ENCODE measurements at places on chromosomes 2 and 18.

- DNase-seq: no peak
These were observed 127.6 kb downstream of the TDRD15 start for GRCh38 chr2:21251216-21251980.

GRCh38 chr18:60684843-60685513 lies 312.4 kb upstream of the MC4R start:
- DNase-seq: no peak

GRCh38 chr18:62578980-62579511 lies 56.2 kb downstream of the ZCCHC2 start:
- DNase-seq: no peak

DNA sequence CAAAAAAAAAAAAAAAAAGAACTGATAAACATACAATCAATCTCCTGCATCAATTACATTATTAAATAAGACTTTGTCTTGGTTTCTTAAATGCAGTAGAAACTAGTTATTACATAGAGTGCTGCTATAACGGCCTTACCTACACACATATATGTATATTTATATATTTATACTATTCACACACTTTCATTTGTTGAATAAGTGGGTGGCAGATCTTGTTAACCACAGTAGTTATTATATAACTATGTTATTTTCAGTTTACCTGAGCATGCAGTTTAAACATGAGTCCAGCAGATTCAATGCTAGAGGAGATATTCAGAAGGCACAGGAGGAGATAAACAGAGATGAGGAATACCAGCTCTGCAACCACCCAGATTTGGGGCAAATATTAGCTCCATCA lies 81.5 kb upstream of the CD226 start:
- DNase-seq: no peak

- no peak for DNase-seq
These were observed 44.8 kb upstream of the TFCP2L1 start for GRCh38 chr2:121329786-121330185.

All from activated CD8-positive, alpha-beta memory T cell treated with anti-CD3 and anti-CD28 coated beads for 48 hours (primary cell).